ENCODE measurements at places on chromosomes 1 and 21. TPM values are rescaled to one million over a fixed set of nuclear protein-coding genes. Genes with fewer than 3 reads are reported as not detected.
A peak's percentile ranks its signal among the peaks of the same experiment; 100 is the strongest.

The PRELP gene
- total RNA-seq = not detected

The NBPF4 gene
- total RNA-seq = not detected

DNA sequence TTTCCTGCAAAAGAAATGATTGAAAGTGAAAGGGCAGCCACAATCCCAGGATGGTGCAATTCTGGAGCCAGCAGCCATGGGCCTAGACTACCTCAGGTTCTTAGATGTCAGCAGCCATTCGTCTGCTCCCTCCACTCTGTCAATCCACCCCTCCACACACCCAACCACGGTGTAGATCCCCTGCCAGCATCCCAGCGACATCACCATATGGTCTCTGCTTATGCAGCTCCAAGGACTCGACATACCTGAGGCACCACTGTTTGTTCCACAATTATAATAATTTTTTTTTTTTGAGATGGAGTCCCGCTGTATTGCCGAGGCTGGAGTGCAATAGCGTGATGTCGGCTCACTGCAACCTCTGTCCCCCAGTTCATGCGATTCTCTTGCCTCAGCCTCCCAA lies 6.5 kb downstream of the SYNC start:
- no peak for DNase-seq

DNA sequence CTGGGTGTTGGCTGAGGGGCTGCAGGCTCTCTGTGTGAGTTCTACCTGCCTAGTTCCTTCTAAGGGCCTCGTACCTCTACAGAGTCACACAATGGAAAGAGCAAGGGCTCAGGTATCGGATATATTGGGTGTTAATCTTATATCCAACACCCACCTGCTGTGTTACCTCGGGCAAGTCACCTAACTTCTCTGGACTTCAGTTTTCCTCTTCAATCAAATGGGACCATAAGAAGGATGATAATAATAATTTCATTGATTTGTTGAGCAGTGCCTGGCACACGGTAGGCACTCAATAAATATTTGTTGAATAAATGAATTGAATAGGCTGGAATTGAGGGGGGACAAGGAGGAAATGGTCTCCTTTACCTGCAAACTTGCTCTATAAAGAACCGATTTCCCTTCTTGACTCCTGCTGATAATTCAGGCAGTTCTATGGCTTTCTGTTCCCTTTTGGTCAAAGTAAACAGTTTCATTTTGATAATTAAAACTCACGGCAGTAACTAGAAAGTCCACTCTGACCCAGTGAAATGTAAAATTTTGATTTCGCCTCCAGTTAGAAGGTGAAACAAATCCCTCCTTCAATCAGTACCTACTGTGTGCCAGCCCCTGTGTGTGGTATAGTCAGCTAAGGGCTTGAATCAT lies 16.5 kb upstream of the MAN1C1 start:
- DNase-seq = no peak

- peak; percentile 62 for DNase-seq
Measured at GRCh38 chr1:39154553-39155421, 49.7 kb upstream of the MACF1 start.

The MARCKSL1 gene
- 0.65 TPM for total RNA-seq

GRCh38 chr1:22018583-22019559 lies 17.4 kb downstream of the CELA3A start:
- peak; percentile 90 for DNase-seq

- no peak for DNase-seq
Measured at GRCh38 chr1:173823781-173824314, 625 bp upstream of the DARS2 start.

DNA sequence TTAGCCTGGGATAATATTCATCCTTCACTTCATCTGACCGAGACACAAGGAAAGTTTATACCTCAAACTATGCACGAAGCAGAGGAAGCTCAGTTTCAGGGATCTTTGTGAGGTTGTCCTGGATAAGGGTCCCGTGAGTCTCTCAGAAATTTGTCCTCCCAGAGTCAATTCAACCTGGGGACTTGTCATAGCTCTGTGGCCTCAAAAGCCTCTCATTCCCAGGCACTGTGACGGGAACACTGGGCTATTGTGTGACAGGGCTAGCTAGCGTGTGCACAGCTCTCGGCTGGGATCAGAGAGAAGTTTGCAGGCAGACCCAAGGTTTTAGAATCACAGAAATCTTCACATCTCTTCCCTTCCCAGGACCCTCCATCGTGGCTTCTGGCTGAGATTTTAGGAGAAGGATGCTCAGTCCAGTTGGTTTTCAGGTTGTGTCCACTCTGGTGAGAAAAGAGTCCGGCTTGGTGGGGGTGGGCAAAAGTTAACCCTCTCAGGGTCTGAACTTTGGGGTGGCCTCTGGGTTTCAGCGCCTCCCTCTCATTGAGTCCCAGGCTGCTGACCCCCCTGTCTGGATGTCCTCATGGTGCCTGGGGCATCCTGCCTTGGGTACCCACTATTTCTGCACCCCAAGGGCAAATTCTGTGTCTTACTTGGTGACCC lies 20.4 kb upstream of the LBR start:
- DNase-seq = no peak

DNA sequence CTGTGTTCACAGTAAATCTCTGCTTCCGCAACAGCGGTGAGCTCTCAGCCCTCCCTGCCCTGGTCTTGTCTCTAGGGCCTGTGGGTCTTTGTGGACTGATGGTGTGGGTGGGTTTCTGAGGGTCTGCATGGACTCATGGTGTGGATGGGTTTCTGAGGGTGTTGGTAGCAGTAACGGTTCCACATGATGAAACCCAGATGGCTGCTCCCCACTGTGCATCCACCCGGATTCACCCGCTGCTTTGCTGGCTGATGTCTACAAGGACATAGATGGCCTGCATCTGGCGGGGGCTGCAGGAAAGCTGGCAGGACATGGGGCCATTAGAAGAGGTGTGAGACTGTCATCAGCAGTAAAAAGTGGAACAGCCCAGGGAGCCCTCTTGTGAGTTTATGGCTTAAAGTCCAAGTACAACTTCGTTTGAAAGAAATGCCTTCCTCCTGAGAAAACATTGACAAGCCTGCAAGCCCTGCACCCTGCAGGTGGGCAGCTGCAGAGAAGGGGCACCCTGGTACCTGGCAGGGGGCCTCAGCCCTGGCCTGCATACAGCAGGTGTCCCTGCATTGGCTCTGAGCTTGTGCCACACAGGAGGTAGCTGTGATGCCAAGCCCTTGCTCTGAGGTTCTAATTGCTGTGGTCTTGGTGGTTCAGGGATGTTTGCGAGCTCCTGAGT lies 156.9 kb upstream of the COL6A1 start:
- no peak for DNase-seq

DNA sequence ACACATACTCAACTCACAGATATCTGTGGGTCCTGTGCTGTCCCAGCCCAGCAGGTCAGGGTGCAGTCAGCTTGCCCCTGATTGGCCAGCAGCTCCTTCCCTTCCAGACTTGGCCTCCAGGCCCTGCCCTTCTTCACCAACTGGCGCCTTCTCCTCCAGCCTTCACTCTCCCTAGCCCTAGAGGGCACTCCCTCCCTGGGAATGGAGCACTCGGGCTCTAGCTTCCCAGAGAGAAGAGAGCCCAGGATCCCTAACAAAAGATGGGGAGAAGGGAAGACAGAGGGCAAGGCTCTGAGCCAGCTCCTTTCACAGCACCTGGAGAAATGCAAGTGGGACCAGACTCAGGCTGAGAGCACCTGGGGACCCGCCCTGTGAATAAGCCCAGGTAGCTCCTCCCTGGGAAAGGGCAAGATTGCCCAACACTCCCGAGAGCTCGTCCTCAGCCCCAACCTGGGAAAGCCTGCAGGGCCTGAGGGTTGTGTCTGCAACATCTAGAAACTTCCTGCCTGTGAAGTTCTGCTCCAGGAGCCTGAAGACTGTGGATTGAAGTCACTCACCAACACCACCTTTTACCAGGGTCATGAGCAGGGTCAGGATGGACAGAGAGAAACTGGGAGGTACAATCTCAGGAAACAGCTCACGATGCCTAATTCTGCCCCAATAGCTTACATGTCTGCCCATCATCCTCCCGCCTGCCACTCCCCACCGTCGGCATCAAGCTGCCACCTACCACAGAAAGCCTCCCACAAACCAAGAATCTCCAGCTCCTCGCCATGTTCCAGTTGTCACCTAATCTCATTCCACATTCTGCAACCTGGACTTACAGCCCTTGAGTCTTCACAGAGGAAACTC lies at the start of gene PGLYRP4:
PGLYRP4 (minus strand) TSS at position 331 of the 852 bp plus-strand sequence. CDS start 909 bp downstream, outside the sequence.
- peak; percentile 58 for DNase-seq

The DNAH14 gene
- 70.8 TPM for total RNA-seq

The LDLRAD2 gene
- total RNA-seq = not detected

DNA sequence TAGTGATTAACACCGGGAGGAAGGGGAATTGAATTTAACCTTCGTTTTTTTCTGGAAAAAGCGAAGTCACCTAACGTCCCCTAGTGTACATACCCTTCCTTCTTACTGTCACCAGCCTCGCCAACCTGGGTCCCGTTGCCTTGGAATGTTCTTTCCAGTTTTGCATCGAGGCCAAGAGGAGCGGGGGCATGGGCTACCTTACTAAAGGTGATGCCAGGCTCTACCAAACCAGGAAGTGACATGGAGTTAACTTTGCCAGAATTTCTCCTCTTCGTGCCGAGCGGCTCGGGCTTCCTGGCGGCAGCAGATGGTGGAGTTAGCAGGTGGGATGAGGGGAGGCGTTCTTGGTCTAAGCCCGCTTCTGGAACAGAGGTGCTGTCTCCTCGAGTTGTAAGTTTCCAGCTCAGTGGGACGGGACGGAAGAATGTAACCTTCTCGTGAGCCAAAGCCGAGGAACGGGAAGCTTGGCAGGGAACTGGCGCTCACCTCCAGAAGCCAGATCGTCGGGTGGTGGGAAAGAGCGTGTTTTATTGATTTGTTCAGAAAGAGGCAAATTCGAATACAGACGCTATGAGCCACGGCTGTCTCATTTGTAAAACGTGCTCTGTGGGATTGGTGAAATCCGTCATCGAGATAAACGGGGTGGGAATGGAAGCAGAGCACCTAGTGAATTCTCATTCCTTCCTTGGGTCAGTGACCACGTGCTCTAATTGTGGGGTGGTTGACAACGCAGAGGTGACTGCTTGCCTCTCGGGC lies 486 bp downstream of the NIPAL3 start:
- peak; percentile 47 for DNase-seq

GRCh38 chr1:230824919-230825721 lies 43.2 kb downstream of the C1orf198 start:
- peak; percentile 97 for DNase-seq

The LRRC38 gene
- total RNA-seq = not detected
